ENCODE measurements at places on chromosomes 12 and 14.

GRCh38 chr14:69620211-69620611 is 8.8 kb downstream of the SUSD6 start:
- DNase-seq: no peak

GRCh38 chr14:67172056-67172455 is 17.2 kb upstream of the GARIN2 start:
- DNase-seq: no peak

GRCh38 chr14:72479461-72479931 is 414.4 kb downstream of the DPF3 start:
- no peak for DNase-seq

- no peak for DNase-seq
These were observed 301.5 kb downstream of the NELL2 start for GRCh38 chr12:44574586-44574985.

- no peak for DNase-seq
These were observed 128.5 kb upstream of the LMNTD1 start for GRCh38 chr12:25681580-25681979.

Measured in LoVo (cell line).